ENCODE measurements at places on chromosomes 11 and 22.

DNA sequence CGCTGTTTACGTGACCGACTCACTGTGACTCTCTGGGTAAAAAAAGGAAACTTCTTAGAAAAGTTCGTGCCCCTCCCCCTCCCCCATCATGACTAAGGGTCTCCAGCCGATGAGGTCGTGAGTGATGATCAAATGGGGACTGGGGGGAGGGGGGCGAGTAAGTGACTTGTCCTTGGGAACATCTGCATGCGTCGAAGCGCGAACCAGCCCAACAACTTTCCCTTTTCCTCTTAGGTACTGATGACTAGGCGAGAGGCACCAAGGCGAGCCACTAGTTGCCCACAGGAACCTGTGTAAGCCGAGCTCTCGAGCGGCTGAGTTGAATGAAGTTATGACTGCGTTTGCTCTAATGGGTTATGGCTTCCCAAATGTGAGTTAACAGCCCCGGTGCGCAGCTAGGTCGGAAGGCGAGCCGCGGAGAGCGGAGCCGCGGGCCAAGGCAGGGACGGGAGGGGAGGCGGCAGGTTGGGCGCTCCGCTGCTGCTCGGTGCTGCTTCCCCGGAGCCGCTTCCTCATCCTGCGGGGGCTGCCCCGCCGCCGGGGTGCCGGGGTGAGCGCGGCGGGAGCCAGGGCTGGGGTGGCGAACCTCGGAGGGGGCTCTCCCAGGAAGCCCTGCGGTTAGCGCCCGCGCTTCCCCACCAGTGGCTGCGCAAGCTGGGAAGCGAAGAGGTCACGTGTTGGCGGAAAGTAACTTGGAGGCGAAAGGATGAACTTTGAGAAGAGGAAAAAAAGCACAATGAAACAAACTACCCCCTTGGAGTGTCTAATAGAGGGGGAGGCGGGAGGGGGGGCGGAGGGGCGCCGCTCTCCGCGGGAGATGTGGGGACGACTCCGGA, 22.1 kb upstream of the BDNF start:
- DNase-seq: no peak

GRCh38 chr11:91459840-91460239, 764.8 kb upstream of the FAT3 start:
- no peak for DNase-seq

GRCh38 chr11:101030015-101030414, 99.6 kb downstream of the PGR start:
- DNase-seq: no peak

- no peak for DNase-seq
These were observed 734.3 kb downstream of the BRD1 start for GRCh38 chr22:49093192-49093880.

GRCh38 chr22:40766956-40767355, 52.2 kb downstream of the SLC25A17 start:
- no peak for DNase-seq

GRCh38 chr22:49480896-49481658, 346.6 kb downstream of the BRD1 start:
- no peak for DNase-seq

DNA sequence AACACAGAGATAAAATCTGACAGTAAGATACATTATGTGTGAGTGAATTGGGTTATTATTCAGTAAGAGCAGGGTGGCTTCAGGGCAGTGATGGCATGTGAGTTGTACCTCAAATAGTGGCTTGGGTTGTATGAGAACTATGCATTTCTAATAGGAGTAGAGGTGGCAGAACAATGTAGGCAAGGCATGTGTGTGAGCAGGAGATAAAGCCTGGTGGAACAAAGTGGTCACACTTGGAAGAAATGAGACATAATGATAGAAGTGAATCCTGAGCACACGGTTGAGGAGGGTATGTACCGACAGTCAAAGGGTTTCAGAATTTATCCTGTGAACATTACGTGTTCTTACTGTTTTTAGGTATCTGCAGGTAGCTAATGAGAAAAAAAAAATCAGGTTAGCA, 159.3 kb downstream of the CASP12 start:
- DNase-seq: no peak

DNA sequence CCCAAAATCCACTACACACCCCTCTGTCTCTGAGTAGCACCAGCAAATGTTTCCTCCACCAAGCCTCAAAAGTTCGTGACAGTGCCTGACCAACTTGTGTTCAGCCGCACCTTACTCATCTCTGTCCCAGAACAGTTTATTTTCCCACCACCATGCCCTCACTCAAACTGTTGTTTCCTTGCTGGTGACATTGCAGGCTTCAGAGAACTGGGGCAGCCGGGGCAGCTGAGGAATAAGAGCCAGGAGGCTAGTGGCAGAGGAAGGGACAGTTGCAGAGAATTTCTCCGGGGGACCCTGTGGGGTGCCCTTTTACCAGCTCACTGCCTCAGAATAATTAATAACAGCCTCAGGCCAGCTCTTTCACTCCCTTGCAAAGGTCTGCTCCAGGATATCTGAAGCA, 709 bp upstream of the KCNE3 start:
- no peak for DNase-seq

DNA sequence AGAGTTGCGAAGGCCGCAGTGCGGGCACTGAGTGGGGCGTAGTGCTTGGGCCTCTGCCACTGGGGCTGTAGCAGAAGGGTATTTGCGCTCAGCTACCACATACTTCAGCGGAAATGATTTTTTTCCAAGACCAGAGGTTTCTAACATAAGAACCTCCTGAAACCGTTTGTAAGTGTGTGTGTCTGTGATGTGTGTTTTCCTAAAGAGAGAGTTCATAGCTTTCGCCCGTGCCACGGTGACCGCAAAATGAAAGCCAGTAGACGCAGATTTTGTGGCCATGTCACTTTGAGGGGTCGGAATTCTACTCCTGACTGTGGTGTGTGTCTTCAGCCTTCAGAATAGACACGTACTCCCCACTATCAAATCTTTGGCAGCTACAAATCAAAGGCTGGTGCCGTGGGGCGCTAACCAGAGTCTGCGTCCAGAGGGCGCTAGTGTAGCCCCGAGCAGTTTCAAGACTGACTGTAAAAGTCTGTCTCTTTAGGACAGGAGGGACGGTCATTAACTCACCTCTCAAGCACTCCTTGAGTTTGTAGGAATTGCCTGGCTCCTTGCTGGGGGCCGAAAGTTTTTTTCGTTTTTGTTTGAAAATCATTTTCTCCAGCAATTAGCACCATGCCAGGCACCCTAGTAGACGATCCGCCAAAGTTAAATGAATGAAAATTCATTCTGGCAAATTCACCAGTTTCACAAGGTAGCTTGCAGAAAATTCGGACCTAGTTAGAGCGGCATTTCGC, 2.5 kb upstream of the CALCA start:
- peak; percentile 53 for DNase-seq

GRCh38 chr11:124832571-124832970, 32.4 kb upstream of the MSANTD2 start:
- no peak for DNase-seq

- DNase-seq: no peak
These were observed 30.1 kb downstream of the ATG16L2 start for GRCh38 chr11:72844356-72844755.

DNA sequence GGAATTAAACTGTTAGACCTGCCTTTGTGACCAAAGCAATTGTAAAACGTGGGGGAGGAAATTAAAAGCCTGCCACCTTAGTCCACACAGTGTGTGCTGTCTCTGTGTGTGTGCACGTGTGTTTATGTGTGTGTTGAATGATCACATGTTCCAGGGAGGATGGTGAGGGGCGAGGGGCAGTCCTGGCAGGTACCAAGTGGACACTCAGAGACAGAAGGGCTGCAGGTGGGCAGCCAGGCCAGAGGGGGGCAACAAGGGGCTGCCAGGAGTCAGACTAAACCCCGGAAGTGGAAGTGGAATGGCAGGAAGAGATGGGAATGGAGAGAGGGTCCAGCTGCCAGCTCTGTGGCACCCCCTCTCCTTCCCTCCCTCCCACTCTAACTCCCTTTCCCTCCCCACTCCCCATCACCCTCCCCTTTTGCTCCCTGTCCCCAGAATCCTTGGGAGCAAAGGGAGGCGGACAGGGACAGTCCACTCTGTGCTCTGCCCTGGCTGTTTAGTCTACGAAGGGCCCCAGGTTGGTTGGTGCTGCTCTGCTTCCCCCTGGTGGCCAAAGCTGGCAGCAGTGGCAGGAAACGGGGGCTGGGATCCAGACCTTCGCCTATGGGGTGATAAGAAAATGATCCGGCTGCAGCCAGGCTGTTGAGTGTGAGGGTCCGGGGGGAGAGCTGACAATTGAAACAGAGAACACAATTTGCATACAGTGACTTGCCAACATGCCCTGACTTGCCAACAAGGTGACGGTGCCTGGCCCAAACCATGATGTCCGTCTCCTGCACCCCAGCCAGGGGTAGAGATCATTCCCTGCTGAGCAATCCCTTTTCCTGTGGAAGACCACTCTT, 24.4 kb downstream of the P2RY2 start:
- peak; percentile 72 for DNase-seq

- DNase-seq: no peak
These were observed 27.2 kb upstream of the PARVB start for GRCh38 chr22:43996981-43997265.

- DNase-seq: no peak
These were observed 857.8 kb downstream of the JRKL start for GRCh38 chr11:97247601-97248000.

DNA sequence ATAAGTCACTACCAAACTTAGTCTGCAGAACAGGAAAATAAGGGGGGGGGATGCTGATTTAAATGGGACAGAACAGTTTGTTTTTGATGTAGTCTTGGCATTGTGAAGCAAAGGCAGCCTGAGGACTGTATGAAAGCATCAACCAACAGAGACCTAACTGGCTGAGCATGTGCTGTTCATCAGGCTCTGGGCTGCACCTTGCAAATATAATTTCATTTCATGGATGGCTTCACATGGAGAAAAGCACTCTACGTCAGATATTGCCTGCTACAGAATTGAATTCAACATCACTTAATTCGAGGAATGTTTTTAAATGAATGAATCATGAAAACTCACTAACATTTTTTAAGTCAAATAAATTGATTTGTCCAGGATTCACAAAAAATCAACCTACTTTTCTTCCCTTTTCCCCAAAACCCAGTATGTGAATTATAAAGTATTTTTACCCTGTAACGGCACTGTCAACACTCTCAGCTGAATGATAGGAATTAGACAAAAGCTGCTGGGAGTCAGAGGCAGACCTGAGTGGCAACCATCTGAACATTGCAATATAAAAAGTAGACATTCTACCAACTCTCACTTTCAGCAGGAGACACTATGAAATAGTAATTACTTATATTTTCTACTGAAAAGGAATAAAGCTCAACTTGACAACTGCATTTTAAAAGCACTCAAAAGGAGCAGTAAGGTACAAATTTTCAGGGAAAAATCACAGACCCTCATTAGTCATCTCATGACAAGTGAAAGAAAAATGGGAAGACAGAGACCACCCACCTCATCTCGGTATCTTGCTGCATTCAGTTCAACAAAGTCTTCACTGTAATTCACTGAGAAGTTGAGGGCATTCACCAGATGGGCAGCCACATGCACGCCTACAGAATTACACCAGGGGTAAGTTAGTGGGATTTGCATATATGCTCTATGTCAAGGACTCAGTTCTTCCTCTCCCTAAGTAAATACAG, 47.5 kb downstream of the NOX4 start:
- no peak for DNase-seq

- DNase-seq: no peak
These were observed 19.3 kb upstream of the PRR5 start for GRCh38 chr22:44682556-44683168.

GRCh38 chr11:117501237-117501898, 173.7 kb downstream of the CEP164 start:
- no peak for DNase-seq

- no peak for DNase-seq
These were observed 53.6 kb downstream of the SCUBE1 start for GRCh38 chr22:43289531-43289963.

- DNase-seq: no peak
These were observed 109.7 kb upstream of the NAV2 start for GRCh38 chr11:19602891-19603290.

GRCh38 chr11:23111527-23111926, 251.3 kb upstream of the CCDC179 start:
- DNase-seq: no peak

GRCh38 chr11:120400564-120401364, 64.6 kb downstream of the ARHGEF12 start:
- DNase-seq: no peak

GRCh38 chr11:131246663-131247062, 123.8 kb upstream of the NTM start:
- DNase-seq: no peak

DNA sequence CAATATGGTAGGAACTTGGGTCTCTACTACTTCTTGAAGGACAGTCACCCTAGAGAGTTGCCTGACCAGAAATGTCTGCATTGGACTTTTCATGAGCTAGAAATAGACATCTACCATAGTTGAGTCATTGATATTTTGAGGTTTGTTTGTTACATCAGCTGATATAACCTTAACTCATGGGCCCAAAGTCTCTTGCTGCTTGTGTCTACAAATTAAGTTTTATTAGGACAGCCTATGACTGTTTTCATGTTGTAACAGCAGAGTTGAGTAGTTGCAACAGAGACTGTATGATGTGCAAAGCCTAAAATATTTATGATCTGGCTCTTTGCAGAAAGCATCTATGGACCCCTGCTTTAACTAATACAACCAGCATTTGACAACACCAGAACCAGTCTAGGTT, 155.3 kb downstream of the MIAT start:
- DNase-seq: no peak

DNA sequence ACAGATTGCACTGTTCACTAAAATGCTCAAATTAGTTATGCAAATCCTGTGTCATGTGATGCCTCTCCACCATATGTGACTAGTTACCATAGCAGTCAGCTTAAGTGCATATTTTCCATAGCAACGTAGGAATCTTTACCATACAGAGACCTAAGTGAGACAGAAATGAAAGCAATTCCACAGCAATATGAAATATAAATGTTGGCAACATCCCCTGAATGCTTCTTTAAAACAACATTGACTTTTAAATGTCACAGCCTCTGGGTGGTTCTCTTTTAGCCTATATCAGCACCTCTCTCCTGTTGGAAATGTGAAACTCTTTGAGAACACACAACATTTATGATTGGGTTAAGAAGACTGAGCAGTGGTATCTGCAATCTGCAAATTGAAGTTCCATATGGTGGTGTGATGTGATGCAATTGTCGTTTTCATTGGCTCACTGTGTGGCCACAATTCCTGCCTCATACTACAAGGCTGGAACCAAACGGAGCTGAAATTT, 814.6 kb downstream of the DLG2 start:
- no peak for DNase-seq

DNA sequence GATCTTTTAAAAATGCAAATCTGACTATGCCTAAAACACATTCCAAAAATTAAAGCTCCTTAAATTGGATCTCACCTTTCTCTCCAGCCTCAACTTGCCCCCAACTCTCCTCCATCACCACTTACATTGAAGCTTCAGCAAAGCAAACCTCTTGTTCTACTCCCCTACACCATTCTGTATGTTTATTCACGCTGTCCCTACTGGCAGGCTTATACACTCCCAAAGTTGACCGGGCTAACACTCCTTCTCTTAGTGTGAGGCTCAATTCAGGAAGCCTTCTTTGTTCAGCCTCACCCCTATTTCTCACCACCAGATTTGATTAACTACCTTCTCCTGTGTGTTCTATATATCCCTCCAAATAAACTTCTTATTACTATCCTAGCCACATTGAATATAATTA, 1.8 kb upstream of the GDPD4 start:
- no peak for DNase-seq

- DNase-seq: no peak
These were observed 38.8 kb downstream of the SMCO4 start for GRCh38 chr11:93504110-93505095.
